ENCODE measurements at places on chromosomes 2 and 18.

DNA sequence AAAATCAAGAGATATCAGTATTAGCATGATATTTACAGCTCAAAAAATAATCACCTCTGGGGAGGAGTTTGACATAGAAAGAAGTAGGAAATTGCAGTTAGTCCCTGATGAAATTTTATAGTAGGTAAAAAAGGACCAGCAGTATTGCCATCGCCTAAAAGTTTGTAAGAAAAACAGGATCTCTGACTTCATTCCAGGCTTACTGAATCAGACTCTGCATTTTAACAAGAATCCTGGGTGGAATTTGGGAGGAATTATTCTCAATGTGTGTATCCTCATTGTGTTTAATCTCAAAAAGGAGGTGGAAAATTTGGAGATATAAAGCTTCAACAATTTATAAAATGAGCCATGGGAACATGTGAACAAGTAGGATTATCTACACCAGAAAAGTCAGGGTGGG lies 31.2 kb upstream of the STAT1 start:
- peak; percentile 42 for DNase-seq

- no peak for DNase-seq
Observed at GRCh38 chr2:57759131-57759530, 287.5 kb upstream of the VRK2 start.

DNA sequence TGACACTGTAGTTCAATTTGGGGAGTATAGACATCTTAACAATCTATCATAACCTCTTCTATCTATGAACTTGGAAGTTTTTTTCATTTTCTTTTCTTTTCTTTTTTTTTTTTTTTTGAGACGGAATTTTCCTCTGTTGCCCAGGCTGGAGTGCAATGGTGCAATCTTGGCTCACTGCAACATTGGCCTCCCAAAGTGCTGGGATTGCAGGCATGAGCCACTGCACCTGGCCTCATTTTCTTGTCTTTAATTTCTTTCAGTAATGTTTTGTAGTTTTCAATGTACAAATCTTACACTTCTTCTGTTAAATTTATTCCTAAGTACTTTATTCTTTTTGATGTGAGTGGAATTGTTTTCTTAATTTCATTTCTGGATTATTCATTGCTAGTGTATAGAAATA lies 14.6 kb downstream of the ASAP2 start:
- no peak for DNase-seq

GRCh38 chr2:120944575-120944974 lies 208.9 kb downstream of the GLI2 start:
- no peak for DNase-seq

- peak; percentile 71 for DNase-seq
Observed at GRCh38 chr2:140695155-140695554, 1435.7 kb downstream of the LRP1B start.

DNA sequence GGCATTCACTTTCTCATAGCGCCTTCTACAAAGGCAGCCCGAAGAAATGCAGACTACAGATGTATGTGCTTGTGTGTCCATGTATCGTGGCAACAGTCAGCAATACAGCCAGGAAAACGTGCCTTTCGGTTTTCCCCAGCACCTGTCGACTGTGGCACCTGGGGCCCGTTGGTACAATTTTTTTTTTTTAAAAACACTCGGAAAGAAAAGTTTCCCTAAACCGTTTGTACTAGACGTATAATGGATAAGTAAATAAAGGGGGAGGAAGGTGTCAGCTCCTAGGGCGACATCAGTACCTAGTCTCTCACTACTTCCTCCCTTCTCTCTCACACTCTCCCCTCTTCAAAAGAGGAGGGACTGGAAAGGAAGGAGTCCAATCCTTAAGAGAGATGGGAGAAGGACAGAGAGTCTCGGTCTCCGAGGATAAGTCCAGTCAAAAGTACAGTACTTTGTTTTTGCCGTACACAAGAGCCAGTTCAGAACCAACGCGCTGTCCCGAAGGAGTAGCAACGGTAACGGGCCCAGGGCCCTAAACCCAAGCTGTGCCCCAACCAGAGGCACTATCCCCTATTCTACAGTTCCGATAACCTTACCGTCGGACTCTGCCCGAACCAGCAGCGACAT lies 759 bp downstream of the PPP4R3B start:
- peak; percentile 37 for DNase-seq

DNA sequence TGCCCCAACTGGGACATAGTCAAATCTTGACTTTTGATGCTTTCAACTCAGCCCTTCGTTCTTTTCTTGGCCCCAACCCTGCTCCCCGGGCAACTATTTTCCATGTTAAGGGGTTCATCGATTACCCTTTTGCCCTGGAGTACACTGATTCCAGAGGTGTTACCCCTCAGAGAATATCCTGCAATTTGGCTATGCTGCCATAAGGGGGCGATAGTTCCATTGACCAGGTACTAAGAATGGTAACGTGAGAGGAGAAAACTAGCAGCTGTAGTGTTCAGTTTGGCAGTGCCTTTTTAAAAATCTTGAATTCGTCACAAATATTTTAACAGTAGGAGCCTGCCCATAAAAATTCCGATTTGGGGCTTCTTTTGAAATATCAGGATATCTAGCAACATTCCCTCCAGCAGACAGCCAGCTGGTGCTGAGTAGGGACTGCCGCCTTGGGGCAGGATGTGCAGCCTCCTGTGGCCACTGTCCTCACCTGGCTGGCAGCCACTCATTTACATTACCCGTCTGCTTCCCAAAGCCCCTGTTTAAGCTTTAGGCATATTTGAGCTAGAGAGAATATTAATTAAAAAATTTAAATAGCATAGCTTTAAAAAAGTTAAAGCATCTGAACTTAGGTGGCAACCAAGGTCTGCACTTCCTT lies 146.3 kb upstream of the SKOR2 start:
- DNase-seq: no peak

GRCh38 chr2:231523451-231524285 lies 6.6 kb downstream of the NMUR1 start:
- no peak for DNase-seq

- DNase-seq: no peak
Observed at GRCh38 chr2:96153991-96154431, 8.8 kb upstream of the DUSP2 start.

DNA sequence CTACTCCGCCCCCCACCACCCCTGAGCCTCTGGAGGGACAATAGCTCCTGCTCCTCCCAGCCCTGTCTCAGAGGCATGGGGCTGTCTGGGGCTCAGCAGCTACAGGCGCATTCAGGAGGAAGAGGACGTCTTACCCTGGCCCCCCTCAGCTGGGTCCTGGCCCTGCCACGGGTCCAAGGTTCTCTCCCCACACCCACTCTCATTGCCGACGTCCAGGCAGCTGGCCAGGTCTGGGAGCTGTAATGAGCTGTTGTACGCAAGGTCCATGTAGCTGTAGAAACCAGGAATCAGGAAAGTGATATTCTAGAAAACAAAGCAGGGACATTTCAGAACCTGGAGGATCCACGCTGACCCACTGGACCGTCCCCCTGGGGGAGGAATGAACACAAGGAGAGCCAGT lies 13.5 kb downstream of the PASK start:
- DNase-seq: no peak

GRCh38 chr2:65681503-65681902 lies 249.1 kb upstream of the SPRED2 start:
- no peak for DNase-seq
